Bronchial epithelial cell (primary cell): ENCODE measurements at places on chromosomes 7 and 10.

DNA sequence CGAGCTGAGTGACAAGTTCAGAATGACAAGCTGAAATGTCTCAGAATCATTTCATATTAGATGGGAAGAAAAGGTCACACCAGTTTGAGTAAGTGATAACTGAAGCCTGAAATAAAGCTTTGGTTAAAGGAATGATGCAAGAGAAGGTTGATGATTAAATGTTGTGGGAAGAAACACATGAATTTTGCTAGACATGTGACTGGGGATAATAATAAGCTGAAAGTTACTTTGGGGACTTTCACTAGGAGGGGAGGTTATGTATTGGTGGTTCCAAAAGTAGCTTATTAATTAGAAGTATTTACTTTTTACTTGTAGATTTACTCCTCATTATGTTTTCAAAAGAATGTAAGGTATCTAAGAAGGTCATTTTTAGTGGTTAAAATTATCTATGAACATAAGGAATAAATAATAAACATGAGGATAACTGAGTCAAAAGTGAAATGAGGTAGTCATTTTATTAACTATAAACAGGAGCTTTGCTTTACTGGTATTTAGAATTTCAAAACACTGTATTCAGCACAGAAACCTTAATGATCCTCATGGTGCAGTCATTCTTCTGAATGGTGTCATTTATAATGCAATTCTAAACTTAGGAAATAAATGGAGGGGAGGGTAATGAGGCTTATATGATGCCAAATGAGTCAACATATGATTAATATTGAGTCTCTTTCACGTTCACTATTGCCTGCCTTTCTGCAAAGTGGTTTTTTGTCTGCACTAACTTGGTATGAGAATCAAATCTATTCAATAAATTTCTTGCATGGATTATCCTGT, 63.7 kb downstream of the PRKG1 start:
- DNase-seq: peak; percentile 85

GRCh38 chr10:71832967-71833366, 18.1 kb downstream of the PSAP start:
- no peak for DNase-seq

GRCh38 chr7:14604606-14605005, 297.9 kb downstream of the DGKB start:
- peak; percentile 54 for DNase-seq

DNA sequence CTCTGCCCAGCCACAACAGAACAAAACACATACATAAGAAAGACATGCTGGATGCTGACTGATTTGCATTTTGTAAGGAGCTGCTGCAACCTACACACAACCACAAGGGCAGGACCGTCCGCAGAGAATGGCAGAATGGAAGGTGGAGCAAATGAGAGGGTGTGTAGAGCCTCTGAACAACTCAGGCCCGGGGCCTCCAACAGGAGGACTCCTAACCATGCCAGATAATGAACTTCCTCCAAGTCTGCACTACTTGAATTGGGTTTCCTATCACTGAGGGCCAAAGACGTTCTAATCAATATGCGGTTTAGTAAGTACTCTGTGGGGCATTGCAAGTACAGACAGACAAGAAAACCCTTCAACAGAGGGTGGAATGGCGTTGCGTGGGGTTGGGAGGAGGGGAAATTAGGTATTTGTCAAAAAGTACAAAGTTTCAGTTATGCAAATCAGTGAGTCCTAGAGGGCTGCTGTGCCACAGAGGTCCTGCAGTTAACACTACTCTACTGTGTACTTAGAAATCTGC, 14.6 kb downstream of the VOPP1 start:
- no peak for DNase-seq

DNA sequence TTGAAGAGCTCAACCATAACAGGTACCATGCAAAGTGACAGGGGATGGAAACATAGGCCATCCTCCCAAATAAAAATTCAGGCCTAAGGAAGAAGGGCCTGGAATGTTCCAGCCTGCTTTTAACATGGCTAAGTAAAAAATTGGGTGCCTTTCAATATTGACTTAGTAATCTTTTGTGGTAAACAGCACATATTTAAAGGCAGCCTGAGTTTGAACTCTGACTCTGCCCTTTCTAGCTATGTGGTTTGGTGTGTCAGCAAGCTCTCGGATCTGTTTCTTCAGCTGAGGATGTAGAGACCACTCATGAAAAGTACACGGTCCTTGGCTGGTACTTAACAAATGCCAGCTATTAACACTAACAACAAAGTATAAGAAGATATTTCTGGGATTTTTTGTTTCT, 191.8 kb upstream of the CDCA7L start:
- no peak for DNase-seq

DNA sequence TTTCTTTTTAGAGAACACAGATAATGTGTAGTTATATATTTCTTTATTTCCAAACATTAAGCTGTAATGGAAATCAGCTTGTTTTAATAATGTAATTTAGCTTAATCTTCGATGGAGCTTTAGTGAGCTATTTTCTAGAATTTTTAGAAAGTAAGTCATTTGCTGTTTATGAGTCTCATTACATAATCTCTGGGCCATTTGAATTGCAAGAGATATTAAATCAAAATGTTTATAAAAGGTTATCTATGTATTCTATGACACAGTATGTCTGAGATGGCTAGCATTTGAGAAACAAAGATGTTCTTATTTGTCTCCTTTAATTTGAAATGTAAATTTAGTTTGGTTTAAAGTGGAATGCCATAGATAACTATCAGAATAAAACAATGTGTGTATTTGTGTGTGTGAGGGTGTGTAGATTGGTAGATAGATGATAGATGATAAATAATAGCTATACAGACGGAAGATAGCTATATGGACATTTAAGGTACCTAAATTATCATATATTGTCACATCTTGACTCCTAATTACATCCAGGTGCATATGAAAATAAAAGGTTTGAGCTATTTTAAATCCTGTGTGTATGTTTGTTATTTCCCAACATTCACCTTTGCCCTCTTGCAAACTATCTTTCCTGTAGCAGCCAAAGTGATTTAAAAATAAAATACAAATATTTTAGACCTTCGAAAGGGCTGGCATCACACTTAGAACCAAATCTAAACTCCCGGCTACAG, 478.0 kb upstream of the KLF6 start:
- DNase-seq: no peak

DNA sequence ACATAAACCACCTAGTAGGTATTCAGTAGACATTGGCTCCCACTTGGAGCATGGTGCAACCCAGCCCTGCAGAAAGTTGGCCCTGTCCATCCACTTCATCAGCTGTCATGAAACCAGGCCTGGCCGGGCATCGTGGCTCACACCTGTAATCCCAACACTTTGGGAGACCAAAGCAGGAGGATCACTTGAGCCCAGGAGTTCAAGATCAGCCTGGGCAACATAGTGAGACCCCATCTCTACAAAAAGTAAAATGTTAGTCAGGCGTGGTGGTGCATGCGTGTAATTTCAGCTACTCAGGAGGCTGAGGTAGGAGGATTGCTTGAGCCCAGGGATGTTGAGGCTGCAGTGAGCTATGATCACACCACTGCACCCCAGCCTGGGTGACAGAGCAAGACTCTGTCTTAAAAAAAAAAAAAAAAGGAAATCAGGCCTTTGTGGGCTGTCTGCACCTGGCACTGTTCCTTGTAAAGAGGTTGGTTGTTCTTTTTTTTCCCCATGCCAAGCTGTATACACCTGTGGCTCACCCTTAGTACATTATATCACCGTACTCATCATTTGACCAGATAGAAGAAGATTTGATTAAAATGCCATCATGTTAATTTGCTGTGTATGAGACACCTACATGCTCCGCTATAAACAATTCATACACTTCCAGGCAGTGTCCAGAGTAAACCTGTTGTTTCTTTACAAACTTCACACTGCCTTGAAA, 45.4 kb upstream of the GRID1 start:
- no peak for DNase-seq

DNA sequence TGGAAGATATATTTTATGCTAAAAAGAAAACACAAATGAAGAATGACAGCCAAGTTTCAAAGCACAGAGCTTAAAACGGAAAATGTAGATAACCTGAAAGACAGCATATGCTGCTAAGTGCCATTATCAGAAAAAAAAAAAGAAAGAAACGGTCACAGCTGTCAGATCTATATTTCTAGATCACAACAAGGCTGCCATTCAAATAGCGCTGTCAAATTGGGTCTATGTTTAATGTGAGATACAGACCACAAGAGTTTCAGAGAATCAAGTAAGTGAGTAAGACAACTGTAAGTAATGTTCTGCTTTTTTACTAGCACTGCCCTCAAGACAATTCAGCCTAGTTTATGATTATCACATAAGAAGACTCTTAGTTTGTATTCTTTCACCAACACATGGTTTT, 66.1 kb upstream of the RNF148 start:
- DNase-seq: no peak

DNA sequence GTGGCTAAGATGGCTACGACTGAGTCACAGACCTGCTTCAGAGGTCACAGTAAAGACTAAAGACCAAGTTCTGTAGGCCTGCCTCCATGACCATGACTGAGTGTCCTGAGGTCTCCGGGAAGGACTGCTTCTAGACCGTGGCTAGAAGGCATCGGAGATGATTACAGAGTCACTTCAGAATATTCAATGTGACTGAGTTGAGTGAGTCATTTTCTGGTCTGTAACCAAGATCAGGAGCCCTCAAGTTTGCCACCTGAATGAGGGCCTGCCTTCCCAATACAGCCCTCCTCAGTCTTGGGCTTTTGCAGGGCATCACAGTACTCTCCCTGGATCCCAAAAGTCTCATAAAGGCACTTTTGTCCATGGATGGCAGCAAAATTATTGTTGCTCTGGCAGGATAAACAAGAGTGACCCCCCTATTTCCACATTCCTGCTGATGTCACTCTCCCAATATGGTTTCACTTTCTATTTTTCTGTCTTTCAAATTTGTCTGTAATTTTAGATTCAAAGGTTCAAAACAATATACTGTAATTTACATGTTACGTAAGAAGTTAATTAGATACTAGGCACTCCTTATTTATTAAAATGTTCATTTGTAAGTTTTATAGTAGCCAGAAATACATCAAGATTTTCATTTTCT, 47.7 kb upstream of the ZNF92 start:
- DNase-seq: no peak

- DNase-seq: no peak
These were observed 106.8 kb downstream of the RBM20 start for GRCh38 chr10:110750931-110751330.

DNA sequence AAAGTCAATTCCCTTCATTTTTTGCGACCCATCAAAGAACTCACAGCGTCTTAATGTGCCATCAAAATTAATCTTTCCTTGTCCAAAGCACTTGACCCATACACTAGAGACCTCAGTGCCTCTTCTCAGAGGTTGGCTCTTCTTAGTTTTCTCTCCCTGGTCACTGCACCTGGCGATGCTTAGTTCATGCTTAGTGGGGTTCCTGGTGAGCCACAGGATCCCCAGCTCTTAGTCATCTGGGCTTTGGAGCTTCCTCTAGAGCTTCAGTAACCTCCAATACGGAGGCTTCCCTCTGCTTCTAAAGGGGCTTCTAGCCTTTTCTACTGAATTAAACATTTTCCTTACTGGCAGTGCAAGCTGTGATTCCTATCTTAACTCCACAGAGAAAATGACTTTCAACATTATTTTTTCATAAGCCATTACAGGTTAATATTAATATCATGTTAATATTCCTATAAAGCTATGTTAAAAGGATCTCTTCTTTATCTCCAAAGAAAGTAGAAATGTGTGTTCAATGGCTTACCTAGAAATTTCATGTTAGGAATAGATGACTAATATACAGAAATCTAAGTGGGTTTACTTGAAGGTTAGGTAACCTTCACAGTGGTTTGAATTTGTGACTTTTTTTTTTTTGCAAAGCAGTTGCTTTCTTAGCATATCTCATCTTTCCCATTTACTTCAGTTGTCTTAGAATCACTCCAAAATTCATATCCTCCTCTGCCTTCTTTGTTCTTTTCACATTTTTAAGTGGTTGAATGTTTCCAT, 295.2 kb downstream of the CAMK1D start:
- no peak for DNase-seq

GRCh38 chr10:46090258-46090812, 44.3 kb upstream of the MSMB start:
- DNase-seq: no peak

DNA sequence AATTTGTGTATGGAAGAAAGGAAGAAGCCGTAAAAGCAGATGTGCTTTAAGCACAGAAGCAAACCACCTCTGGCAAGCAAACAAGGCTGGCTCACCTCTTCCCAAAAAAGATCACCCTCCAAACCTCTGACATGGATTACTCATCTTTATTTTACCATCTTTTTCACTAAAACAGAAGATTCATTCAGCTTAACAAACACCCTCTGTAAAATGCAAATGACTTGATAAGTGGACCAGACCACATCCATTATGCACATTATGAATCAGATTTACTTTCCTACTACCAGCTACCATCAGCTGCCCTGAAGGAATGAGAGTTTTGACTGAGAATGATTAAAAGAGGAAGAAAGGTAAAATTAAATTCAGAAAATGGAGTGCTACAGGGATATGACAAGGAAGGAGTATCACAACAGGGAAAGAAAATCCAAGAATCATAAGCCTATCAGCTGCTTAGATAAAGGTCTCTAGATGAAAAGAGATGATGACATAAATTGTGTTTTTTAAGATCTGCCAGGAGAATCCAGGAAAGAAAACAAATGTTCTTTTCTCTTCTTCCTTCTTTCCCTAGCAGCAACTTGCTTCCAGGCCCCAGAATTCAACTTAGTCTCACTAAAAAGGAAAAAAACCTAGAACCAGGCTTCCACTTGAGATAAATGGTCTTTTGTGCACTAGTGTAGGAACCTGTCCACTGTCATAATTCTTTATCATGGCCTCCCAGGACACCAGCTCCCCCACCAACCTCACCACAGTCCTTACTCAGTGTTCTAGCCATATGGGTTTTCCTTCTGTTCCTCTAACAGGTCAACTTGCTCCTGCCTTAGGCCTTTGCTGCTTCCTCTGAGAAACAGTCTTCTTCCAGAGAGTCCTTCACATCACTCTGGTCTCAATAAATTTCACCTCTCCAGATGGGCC, 47.4 kb downstream of the JAZF1 start:
- no peak for DNase-seq

- DNase-seq: no peak
These were observed 733 bp downstream of the HIBADH start for GRCh38 chr7:27661811-27662489.

DNA sequence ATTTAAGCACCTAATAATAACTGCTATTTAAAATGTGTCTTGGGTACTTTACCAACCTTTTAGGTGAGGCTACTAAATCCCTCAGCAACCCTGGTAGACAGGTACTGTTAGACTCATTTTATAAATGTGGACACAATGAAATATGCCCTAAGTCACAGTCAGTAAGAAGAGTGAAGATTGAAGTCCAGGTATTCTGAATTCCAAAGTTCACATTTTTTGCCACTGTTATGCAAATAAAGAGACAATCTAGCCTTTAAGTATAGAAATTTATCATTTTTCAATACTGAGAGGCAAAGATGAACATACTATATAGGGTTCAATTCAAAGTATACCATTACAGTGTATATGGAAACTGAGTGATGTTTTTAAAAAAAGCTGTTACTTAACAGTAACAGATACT, 102.7 kb downstream of the LMBR1 start:
- DNase-seq: no peak

DNA sequence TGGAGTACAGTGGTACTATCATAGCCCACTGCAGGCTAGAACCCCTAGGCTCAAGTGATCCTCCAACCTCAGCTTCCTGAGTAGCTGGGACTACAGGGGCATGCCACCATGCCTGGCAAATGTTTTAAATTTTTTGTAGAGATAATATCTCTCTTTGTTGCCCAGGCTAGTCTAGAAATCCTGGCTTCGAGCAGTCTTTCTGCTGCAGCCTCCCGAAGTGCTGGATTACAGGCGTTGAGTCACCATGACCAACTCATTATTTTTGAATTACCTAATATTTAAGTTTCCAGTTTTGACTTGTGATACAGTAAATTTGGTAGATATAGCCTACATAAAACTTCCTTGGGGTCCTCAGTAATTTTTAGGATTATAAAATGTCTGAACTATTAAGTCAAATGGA, 74.1 kb downstream of the RUNDC3B start:
- DNase-seq: peak; percentile 84
